Stimulated activated CD8-positive, alpha-beta memory T cell treated with anti-CD3 and anti-CD28 coated beads, Interleukin-7, amount 100 ng/mL, for 4 hours (primary cell): ENCODE measurements at places on chromosomes 6 and 20.

- DNase-seq = no peak
Measured at GRCh38 chr6:78523622-78524021, 343.7 kb upstream of the IRAK1BP1 start.

- no peak for DNase-seq
Measured at GRCh38 chr20:61597996-61598395, 345.9 kb downstream of the CDH4 start.

DNA sequence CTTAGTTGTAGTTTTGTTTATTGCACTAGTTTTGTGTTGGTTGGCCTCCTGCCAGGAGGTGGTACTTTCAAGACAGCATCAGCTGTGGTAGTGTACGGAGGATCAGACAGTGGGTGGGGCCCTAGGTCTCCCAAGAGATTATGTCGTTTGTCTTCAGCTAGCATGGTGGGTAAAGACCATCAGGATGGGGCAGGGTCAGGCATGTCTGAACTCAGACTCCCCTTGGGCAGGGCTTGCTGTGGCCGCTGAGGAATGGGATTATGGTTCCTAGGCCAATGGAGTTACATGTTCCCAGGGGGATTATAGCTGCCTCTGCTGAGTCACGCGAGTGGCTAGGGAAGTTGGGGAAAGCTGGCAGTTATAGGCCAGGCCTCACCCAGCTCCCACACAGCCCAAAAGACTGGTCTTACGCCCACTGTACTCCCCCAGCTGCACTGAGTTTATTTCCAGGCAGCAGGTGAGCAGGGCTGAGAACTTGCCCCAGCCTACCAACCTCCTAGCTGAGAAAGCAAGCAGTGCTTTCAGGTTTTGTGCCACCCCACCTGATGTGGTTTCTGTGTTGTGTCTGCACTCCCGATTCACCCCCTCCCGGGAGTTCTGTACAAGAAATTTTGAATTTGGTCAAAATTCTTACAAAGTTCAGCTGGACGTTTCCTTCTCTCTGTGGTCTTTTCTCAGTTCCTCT, 24.7 kb downstream of the ZSCAN31 start:
- no peak for DNase-seq

DNA sequence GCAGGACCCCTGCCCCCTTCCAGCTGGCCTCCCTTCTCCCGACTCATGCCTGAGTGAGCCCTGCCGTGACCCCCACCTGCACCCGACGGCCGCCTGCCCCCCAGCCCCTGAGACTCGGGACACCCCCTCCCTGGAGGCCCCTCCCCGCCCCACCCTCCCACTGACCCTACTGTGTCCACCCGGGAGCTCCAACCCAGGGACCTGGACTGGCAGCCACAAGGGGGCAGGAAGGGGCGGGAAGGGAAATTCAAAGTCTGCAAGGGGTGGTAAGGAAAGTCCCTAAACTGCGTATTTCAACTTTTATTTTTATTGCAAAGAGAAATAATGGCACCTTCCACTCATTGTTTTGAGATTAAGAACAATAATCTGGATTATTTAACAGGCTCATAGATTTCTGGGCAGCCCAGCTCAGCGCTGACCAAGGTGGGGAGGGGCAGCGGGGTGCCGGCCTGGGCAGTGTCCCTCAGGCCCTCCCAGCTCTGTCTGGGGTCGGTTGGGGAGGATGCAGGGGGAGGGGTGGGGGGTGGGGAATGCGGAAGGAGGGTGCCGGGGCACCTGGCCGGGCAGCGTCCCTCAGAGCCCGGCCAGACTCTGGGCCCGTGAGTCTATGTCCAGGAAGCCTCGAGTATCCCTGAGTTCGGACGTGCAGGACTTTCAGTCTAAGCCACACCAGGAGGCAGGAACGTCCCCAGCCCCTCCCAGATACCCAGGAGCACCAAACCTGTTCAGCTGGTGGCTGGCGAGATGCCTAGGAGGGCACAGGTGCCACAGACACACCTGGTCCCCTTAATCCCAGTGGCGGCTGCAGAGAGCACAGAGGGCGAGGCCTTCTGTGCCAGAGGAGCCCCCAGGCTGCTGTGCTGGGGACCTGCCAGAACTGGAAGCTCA, 1.3 kb upstream of the PTK6 start:
- DNase-seq = no peak

DNA sequence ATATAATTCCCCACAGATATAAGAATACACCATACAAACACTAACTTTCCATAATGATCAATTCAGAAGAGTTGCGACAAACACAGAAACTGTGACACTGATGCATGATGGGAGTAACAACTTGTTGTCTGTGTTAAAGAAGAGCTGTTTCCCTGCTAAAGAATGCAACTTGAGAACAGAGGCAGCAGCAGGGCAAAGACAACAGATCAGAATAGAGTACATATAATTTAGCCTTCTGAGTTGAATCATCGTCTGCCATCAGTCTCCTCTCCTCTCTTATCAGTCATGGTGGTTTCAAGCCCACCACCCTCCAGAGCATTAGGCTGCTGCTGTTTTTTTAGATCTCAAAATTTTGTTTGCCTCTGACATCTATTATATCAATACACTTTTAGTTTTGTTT, 280.4 kb downstream of the UBE3D start:
- no peak for DNase-seq

DNA sequence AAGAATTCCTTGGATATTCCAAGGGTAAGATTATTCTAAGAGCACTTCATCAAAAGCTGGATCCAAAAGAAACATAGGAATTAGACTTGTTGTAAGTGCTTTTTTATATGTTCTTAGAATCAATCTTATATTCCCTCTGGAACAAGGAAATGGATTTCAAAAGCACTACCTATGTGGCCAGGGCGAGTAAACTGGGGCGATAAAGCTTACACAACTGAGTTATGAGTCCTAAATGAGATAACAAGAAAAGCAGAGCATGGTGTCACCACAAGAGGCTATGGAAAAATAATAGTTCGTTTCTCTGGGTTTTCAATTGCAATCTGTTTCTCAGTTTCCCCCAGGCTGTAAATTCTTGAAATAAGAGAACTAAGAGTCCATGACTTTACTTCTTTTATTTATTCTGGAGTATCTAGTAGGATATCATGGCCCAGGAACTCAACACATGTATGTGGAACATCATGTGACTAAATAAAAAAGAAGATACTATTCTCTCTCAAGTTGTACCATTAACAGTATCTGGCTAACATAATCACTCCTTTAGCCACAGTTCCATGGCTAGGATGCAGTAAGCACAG, 51.5 kb downstream of the NUDT3 start:
- no peak for DNase-seq

- DNase-seq = no peak
Measured at GRCh38 chr6:127812985-127813698, 87.7 kb downstream of the THEMIS start.

DNA sequence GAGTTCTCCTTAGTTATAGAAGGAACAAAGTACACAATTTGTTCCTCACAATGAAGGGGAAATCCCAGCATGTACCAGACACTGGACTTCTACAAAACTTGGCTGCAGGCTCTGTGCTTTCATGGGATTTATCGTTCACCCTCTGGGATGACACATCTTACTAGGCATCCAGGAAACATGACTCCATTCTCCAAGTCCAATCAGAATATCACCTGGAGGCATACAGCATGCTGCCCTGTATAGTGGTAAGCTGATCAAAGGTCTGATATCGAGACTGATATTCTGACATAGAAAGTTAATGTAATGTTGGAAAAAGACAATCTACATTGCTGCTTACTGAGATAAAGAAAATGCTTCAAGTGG, 6.7 kb downstream of the RWDD2A start:
- DNase-seq = no peak

DNA sequence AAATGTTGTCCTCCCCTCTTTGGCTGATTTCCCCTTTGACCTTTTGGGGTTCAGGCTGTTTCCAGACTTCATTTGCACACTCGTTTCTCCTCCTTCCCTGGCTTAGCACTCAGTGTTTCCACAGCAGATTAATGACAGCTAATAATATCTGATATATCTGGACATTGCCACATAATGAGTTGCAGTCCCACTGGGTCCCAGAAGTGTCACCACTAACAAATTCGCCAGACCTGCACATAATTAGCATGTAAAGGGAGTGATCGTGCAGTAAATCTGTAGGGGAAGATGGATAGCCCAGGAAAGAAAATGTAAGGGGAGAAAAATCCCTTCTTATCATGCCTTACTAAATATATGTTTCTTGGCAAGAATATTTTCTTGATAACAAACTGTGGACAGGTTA, 922.1 kb downstream of the TFAP2A start:
- no peak for DNase-seq

DNA sequence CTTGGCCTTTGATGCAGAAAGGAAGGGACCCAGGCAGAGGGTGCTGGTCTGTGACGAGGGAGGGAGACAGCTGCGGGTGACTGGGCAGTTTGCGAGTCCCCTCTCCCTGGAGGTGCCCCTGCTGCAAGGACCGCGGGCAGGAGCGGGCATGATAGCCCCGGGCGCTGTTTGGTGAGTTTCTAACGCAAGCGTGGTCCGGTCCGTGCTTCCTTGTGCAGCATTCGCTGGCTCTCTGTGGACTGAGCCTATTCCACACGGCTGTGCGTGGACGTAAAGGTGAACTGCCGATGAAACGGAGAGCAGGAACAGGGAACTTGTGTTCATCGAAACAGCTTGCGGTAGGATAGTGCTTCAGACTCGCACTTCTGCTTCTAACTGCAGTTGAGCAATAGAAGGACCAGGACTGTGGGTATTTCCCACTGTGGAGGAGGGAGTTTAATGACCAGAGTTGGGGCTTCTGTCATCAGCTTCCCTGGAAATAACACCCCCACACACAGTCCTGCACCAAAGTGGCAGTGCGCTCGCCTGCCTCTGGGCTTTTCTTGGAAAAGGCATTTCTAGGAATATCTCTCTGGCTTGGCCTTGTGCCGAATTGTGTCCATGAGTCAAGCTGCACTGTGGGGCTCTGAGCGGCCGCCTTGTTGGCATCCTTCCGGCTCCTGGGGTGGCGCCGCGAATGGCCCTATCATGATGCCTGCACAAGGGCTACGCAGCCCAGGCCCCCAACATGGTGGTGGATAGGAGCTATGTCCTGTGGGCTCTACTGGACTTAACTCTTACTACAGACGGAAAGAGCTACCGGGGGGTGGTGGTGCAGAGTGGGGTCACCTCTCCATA, 48.9 kb downstream of the DUSP22 start:
- no peak for DNase-seq

- no peak for DNase-seq
Measured at GRCh38 chr6:170101281-170102035, 189.4 kb downstream of the DLL1 start.

GRCh38 chr6:147933224-147933623, 409.4 kb upstream of the SASH1 start:
- no peak for DNase-seq

DNA sequence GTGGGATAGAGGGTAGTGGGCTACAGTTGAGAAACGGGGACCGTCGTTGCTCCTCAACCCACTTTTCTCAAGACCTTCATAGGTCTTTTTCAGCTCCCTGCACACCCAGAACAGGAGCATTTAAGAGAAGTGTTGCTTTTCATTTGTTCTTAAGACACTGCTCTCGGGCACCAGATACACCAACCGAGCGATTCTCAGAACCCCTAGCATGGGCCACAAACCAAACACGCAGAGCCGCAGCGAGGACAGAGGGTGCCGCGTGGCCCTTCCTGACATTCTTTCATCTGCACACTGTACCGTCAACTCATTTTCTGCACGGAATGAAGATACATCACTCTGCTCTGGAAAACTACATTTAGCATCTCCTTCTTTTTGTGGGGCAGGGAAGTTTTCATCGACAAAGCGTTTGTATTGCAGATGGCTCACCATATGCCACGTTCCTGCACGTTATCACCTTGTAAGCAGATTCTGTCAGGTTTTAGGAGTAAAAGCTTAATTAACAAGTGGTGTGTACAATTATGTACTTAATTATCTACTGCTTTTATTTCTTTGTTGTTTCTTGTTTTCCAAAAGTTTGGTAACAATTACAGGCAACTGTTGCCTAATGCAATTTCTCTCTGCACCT, 70.4 kb upstream of the MLN start:
- DNase-seq = no peak

GRCh38 chr6:46927066-46927465, 5.3 kb upstream of the ADGRF5 start:
- DNase-seq = no peak

GRCh38 chr20:34710568-34710839, 6.4 kb downstream of the TP53INP2 start:
- no peak for DNase-seq

- DNase-seq = no peak
Measured at GRCh38 chr6:119728935-119729334, 379.4 kb upstream of the MAN1A1 start.

DNA sequence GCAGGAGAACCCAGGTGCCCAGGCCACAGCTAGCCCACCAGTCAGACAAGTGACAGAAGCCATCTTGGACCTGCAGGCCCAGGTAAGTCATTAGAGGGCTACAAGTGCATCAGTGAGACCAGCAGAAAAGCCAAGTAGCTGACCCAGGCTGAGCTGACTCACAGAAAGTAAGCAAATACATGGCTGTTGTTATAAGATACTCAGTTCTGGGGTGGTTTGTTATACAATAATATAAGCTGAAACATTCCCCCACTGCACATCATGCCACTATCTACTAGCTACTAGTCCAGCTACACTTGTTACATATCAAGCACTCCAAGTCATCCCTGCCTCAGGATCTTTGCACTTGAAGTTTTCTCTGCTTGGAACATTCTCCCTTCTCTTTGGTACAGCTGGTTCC, 10.0 kb downstream of the DYNLT2 start:
- no peak for DNase-seq

DNA sequence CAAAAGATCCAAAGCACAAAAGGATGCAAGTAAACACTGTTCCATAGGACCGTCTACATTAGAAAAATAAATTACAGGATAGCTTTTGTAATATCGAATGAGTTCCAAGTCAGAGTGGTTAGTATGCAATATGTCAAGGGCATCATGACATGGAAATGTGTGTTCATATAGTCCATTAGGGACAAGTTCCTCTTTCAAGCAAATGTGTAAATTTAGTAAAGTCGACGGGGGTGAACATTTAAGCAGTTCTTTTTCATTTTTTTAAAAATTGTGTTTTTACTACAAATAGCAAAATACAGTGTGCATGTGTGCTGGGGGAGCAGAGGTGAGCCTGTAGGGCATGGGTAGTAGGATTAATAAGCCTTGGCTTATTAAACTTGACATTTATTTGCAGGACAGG, 359.0 kb downstream of the ESR1 start:
- no peak for DNase-seq

DNA sequence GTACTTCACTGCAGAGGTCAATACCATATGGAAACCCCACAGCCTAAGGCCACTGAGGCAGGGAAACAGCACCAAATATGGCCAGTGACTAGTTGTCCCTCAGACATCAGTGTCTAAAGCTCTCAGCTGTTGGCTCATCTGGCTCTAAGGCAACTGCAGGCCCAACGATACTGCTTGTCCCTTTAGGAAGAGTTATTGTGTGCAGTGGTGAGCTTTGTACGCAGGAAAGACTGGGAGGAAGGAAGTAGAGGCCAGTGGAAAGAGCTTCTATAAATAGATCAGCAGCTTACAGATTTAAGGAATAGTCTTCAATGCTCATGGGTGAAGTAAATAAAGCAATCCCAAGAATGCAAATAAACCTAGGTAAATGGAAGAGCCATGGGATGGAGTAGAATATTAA, 29.3 kb downstream of the DNAAF9 start:
- DNase-seq = no peak

- DNase-seq = no peak
Measured at GRCh38 chr20:23114018-23114417, 27.9 kb upstream of the CD93 start.

- no peak for DNase-seq
Measured at GRCh38 chr6:108438918-108439317, 121.8 kb upstream of the FOXO3 start.
